Nephron progenitor cell (in vitro differentiated cells): ENCODE measurements at places on chromosomes 1 and 21.

DNA sequence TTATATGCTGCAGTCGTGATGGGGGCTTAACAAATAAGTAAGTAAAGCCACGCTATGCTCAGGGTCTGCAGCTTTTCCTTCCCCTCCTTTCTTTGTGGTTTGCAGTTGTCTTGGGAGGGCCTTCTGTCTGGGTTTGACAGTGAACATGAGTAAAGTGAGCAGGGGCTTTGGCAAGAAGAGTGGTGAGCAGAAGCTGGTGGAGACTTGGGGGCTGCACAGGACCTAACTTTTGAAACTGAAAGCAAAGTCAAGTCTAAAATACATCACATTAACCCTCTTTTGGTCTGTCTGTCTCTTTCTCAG is 368.6 kb upstream of the VAMP3 start:
- DNase-seq, result no peak
- H3K36me3 ChIP-seq, result no peaks in the 10 kb centered on the region
- H3K27ac ChIP-seq, result no peak overlapping the region

- no peak for DNase-seq
- no peaks in the 10 kb centered on the region for H3K36me3 ChIP-seq
- no peaks in the 10 kb centered on the region for H3K27me3 ChIP-seq
Observed at GRCh38 chr1:195960580-195960979, 647.7 kb downstream of the KCNT2 start.

- H3K4me1 ChIP-seq, result peaks cover 38% of the 10 kb centered on the region
- no peak overlapping the region for H3K27ac ChIP-seq
- peak; percentile 75 for DNase-seq
- no peaks in the 10 kb centered on the region for H3K36me3 ChIP-seq
Observed at GRCh38 chr1:15740924-15741850, 1.1 kb upstream of the TMEM82 start.

DNA sequence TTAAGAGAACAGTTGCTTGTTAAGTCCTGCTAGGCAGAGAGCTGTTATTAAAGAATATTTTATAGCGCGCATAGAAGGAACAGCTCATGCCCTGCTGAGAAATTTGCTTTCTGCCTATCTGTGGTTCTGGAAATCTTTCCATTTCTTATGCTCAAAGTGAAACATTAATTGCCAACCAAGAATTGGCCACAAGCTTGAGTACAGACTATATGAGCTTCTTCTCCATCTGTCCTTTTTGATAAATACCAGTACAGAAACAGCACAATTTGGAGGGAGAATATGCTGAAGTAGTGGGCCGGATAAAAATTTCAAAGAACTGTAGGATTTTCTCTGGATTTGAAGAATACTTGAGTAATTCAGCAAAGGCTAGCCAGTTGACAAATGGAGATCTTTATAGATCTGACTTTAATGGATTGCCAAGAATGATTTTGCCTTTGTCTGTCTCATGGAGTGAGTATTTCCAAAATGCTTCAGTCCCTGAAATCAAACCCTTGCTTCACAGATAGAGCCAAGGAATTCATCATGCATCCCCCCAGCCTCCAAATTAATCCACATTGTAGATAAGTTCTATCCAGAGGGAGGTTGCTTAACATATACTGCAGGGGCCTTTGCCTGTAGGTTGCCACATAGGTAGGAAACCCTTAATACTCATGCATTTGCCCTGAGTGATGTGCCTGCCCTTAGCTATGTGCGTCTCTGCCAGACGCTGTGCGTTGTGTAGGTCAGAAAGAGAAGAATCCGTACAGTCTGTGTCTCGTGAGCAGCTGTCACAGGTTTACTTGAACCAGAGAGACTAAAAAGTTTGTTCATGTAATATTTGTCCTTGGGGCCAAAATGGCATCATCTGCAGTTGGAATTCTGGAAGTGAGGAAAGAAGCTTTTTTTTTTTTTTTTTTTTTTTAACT is 44.2 kb downstream of the SMYD2 start:
- peak overlapping the region; percentile 14 for H3K27ac ChIP-seq
- peaks cover 21% of the 10 kb centered on the region for H3K4me1 ChIP-seq
- DNase-seq, result no peak
- peaks cover 3% of the 10 kb centered on the region for H3K27me3 ChIP-seq

DNA sequence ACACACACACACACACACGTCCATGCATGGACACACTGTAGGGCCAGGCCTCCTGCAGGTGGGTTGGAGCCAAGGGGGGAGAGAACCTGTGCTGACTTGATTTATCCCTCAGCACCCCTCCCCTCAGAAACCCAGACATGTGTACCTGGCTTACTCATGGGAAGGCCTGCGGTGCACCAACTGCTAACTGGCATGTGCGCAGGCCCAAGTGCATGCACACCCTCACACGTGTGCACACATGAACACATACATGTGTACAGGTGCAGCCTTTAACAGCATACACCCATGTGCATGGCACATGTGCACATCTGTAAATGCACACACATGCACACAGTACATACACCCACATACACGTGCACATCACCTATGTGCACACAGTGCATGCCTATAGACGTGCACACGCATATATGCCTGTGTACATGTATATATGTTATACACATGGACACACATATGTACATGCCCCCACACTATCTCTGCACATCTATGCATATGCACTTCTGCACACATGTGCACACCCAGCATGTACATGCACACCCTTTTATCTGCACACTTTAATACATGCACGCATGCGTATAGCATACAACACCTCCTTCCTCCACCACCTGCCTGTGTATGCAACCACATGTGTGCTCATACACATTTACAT is 67.5 kb downstream of the TRIM11 start:
- no peaks in the 10 kb centered on the region for H3K4me1 ChIP-seq
- H3K4me3 ChIP-seq, result no peak overlapping the region
- peaks cover 31% of the 10 kb centered on the region for H3K36me3 ChIP-seq
- H3K27ac ChIP-seq, result no peak overlapping the region
- DNase-seq, result no peak

GRCh38 chr1:204445860-204446412 is 34.3 kb upstream of the PPP1R15B start:
- H3K4me1 ChIP-seq, result peaks cover 39% of the 10 kb centered on the region
- peak; percentile 64 for DNase-seq
- no peaks in the 10 kb centered on the region for H3K27me3 ChIP-seq
- no peak overlapping the region for H3K4me3 ChIP-seq
- H3K27ac ChIP-seq, result no peak overlapping the region
- peaks cover 63% of the 10 kb centered on the region for H3K36me3 ChIP-seq

- no peaks in the 10 kb centered on the region for H3K4me1 ChIP-seq
- no peak overlapping the region for H3K27ac ChIP-seq
- DNase-seq, result no peak
- peaks cover 4% of the 10 kb centered on the region for H3K27me3 ChIP-seq
- H3K36me3 ChIP-seq, result no peaks in the 10 kb centered on the region
- no peak overlapping the region for H3K4me3 ChIP-seq
Observed at GRCh38 chr1:23198373-23198772, 18.9 kb downstream of the HTR1D start.

DNA sequence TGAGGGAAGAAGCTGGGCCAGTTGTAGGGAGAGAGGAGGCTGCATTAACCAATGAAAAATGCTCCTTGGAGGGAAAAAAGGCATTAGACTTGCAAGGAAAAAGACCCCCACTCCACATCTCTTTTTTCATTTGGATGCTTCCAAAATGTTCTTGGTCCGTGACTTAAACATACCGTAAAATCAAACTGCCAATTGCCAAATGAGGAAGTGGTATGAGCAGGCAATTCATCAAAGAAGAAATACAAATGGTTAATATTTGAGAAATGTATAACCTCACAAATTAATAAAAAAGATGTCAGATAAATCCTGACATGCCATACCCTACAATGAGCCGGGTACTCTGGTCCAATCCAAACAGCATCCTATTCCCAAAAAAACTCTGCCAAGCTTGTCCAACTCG is 30.6 kb downstream of the KANK4 start:
- no peaks in the 10 kb centered on the region for H3K36me3 ChIP-seq
- H3K27me3 ChIP-seq, result peaks cover 78% of the 10 kb centered on the region
- no peak for DNase-seq

DNA sequence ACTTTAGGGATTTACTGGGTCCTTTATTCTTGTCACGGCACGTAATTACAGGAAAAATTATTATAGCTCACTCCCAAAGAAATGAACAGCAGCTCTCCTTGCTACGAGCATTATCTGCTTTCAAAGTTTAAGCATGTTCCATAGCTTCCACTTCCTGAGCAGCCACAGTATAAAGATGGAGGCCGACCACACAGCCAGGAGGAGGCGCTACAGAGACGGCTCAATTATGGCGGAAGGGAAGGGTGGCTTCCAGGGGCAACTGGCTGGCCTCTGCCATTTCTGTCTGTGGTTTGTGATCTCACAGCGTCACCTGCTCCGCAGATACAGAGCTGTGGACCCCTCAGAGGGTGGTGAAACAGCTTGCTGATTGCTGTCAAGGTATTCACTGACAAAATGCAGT is 212.3 kb upstream of the GREM2 start:
- H3K27ac ChIP-seq, result no peak overlapping the region
- H3K4me1 ChIP-seq, result peaks cover 27% of the 10 kb centered on the region
- H3K36me3 ChIP-seq, result no peaks in the 10 kb centered on the region
- no peak overlapping the region for H3K4me3 ChIP-seq
- no peak for DNase-seq

GRCh38 chr1:205800981-205801703 is 11.9 kb downstream of the SLC41A1 start:
- H3K27me3 ChIP-seq, result peaks cover 5% of the 10 kb centered on the region
- H3K4me3 ChIP-seq, result no peak overlapping the region
- H3K27ac ChIP-seq, result peak overlapping the region; percentile 52
- H3K36me3 ChIP-seq, result peaks cover 28% of the 10 kb centered on the region
- H3K4me1 ChIP-seq, result peaks cover 17% of the 10 kb centered on the region
- no peak for DNase-seq

DNA sequence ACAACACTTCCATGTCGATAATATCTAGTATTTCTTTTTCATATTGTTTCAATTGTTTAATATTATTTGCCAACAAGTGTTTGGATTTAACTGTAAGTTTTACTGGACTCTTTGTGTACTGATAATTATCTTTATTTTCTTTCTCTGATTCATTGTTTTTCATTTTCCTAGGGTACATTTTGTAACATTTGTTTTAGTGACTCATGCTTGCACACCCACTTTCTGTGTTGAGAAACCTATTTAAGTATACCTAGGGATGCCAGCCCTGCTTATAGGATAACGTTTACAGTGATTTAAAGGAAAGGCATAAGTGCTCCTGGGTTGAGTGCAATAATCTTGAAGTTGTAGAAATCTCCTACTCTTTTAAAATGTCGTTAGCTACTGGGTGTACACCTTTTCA is 1386.0 kb upstream of the ADGRL4 start:
- no peak overlapping the region for H3K27ac ChIP-seq
- no peaks in the 10 kb centered on the region for H3K4me1 ChIP-seq
- H3K4me3 ChIP-seq, result no peak overlapping the region
- no peak for DNase-seq

DNA sequence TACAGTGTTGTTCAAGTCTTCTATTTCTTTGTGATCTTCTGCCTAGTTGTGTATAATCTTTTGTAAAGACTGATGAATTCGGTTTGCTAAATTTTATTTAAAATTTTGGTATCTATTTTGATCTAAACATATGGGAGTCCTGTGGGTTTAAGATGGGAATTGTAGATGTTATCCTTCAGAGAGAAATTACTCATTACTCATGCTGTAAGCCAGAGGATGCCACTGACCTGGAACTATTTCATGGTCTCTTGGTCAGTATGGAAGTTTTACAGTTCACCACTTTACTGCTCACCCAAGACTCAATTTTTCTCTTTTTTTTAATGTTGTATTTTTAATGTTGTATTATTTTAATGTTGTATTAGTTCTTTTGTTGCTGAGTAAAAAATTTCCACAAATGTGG is 138.6 kb upstream of the B3GALT2 start:
- H3K4me3 ChIP-seq, result no peak overlapping the region
- no peak overlapping the region for H3K27ac ChIP-seq
- no peaks in the 10 kb centered on the region for H3K4me1 ChIP-seq
- H3K27me3 ChIP-seq, result no peaks in the 10 kb centered on the region

GRCh38 chr1:53739109-53739681 is at the start of gene GLIS1:
TSS of gene GLIS1 (minus strand) at chr1:53739164. CDS start at chr1:53738064, 1,100 bp downstream.
- DNase-seq, result peak; percentile 97
- H3K4me3 ChIP-seq, result peak within 1 kb of the TSS; percentile 64
- peaks cover 21% of the 10 kb centered on the region for H3K4me1 ChIP-seq
- no peaks in the 10 kb centered on the region for H3K36me3 ChIP-seq
- H3K27ac ChIP-seq, result no peak within 1 kb of the TSS
- peaks cover 79% of the 10 kb centered on the region for H3K27me3 ChIP-seq

GRCh38 chr1:184514447-184514846 is 127.6 kb downstream of the C1orf21 start:
- DNase-seq, result no peak
- H3K27ac ChIP-seq, result no peak overlapping the region
- no peak overlapping the region for H3K4me3 ChIP-seq

GRCh38 chr1:218711884-218712674 is 366.9 kb downstream of the TGFB2 start:
- no peak overlapping the region for H3K4me3 ChIP-seq
- H3K27ac ChIP-seq, result no peak overlapping the region

GRCh38 chr1:52769346-52770033 is 43.2 kb downstream of the ZYG11B start:
- H3K27ac ChIP-seq, result no peak overlapping the region
- H3K4me1 ChIP-seq, result peaks cover 2% of the 10 kb centered on the region
- H3K4me3 ChIP-seq, result no peak overlapping the region
- peaks cover 52% of the 10 kb centered on the region for H3K36me3 ChIP-seq
- no peak for DNase-seq

DNA sequence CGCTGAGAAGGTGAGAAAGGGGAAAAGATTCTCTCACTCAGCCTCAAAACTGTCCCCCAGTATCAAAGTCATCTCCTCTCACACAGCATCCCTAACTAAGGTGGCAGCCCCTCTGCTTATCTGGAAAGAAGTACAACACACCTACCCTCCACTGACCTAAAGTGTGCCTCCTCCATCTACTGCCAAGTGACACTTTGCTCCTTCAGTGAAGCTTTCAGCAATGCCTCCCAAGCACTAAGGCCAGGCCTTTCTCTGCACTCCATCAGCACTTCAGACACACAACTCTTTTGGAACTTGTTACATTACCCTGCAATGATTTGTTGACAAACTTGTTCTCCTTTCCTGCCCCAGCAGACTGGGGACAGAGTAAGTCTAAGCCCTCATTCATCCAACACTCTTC is 1.4 kb downstream of the SH3BP5L start:
- H3K4me1 ChIP-seq, result peaks cover 49% of the 10 kb centered on the region
- peaks cover 22% of the 10 kb centered on the region for H3K36me3 ChIP-seq
- DNase-seq, result no peak
- peaks cover 12% of the 10 kb centered on the region for H3K27me3 ChIP-seq
- peak overlapping the region; percentile 61 for H3K27ac ChIP-seq

GRCh38 chr1:221715321-221716169 is 26.3 kb downstream of the DUSP10 start:
- H3K36me3 ChIP-seq, result peaks cover 8% of the 10 kb centered on the region
- H3K27ac ChIP-seq, result no peak overlapping the region
- DNase-seq, result no peak
- no peak overlapping the region for H3K4me3 ChIP-seq

GRCh38 chr1:94234615-94235014 is 2.8 kb downstream of the ARHGAP29 start:
- peaks cover 52% of the 10 kb centered on the region for H3K27me3 ChIP-seq
- no peaks in the 10 kb centered on the region for H3K36me3 ChIP-seq
- H3K27ac ChIP-seq, result no peak overlapping the region
